Prostate gland (tissue), 2 donors: ENCODE measurements at places on chromosomes 5 and 9. TPM values are rescaled to one million over a fixed set of nuclear protein-coding genes. Genes with fewer than 3 reads are reported as not detected.
A peak's percentile ranks its signal among the peaks of the same experiment; 100 is the strongest.

GRCh38 chr5:127609957-127610356, 38.9 kb upstream of the CTXN3 start:
- H3K4me1 ChIP-seq: no peaks in the 10 kb centered on the region
- no peaks in the 10 kb centered on the region for H3K27me3 ChIP-seq
- no peak for DNase-seq
- no peak overlapping the region for H3K4me3 ChIP-seq
- no peaks in the 10 kb centered on the region for H3K36me3 ChIP-seq

DNA sequence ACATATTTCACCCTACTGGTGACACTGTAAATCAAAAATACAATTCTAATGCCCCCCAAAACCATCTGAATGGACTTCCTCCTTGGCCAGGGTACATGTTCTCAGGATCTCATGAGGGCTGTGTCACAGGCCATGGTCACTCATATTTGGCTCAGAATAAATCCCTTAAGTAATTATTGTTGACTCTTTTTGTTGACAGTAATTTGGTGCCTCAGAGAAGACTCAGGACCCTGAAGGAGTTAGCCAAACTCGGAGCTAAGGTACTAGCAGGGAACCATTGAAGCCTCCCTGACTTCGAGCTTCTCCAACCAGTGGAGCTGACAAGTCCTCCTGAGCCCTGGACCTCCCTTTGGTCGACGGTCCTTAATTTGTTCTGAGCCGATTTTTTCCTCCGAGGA, 51.2 kb upstream of the SNAPC3 start:
- DNase-seq: no peak
- H3K4me3 ChIP-seq: no peak overlapping the region
- no peaks in the 10 kb centered on the region for H3K27me3 ChIP-seq
- no peak overlapping the region for H3K27ac ChIP-seq
- no peaks in the 10 kb centered on the region for H3K36me3 ChIP-seq
- H3K4me1 ChIP-seq: no peaks in the 10 kb centered on the region

GRCh38 chr9:107972346-107972745, 482.8 kb upstream of the KLF4 start:
- no peaks in the 10 kb centered on the region for H3K36me3 ChIP-seq
- no peak overlapping the region for H3K27ac ChIP-seq
- no peak overlapping the region for H3K4me3 ChIP-seq
- H3K4me1 ChIP-seq: no peaks in the 10 kb centered on the region
- peaks cover 3% of the 10 kb centered on the region for H3K27me3 ChIP-seq

- H3K4me1 ChIP-seq: no peaks in the 10 kb centered on the region
- DNase-seq: no peak
- no peaks in the 10 kb centered on the region for H3K27me3 ChIP-seq
- H3K27ac ChIP-seq: no peak overlapping the region
- no peak overlapping the region for H3K4me3 ChIP-seq
- H3K36me3 ChIP-seq: no peaks in the 10 kb centered on the region
Measured at GRCh38 chr9:75448281-75448680, 360.0 kb downstream of the OSTF1 start.

DNA sequence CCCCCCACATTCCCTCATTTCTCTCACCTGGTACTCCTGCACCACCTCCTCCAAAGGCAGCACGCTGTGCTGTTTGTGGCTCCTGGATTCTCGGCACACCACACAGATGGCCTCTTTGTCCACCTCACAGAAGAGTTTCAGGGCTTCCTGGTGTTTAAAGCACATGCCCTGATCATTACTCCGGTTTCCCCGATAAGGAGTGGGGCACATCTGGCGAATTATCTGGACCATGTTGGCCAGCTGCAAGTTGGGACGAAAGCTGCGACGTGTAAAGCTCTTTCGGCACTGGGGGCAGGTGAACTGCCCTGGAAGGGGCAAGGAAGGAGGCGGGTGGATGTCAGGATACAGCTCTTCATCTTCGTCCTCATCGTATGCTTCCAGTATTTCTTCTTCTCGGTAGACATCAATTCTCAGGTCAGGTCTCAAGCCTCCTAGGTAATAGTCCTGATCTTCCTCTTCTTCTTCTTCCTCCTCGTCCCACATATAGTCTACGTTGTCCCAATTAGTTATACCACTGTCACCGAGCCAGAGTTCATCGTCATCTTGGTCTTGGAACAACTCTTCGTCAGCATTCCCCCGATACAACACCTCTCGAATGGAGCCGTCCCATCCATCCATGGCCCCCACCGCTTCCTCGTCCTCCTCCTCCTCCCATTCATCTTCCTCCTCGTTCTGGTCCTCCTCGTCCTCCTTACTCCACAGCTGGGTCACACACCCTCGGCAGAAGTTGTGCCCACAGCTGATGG, 796 bp downstream of the TRIM52 start:
- H3K4me1 ChIP-seq: peaks cover 6% of the 10 kb centered on the region
- no peaks in the 10 kb centered on the region for H3K36me3 ChIP-seq
- H3K27ac ChIP-seq: peak overlapping the region; percentile 98
- H3K27me3 ChIP-seq: no peaks in the 10 kb centered on the region
- no peak for DNase-seq
- peak overlapping the region; percentile 86 for H3K4me3 ChIP-seq

GRCh38 chr5:118611332-118611945, 376.9 kb downstream of the DTWD2 start:
- no peaks in the 10 kb centered on the region for H3K4me1 ChIP-seq
- H3K27me3 ChIP-seq: no peaks in the 10 kb centered on the region
- H3K27ac ChIP-seq: no peak overlapping the region
- no peaks in the 10 kb centered on the region for H3K36me3 ChIP-seq
- no peak overlapping the region for H3K4me3 ChIP-seq
- DNase-seq: no peak

GRCh38 chr5:102483736-102484135, 15.1 kb downstream of the SLCO6A1 start:
- no peak overlapping the region for H3K27ac ChIP-seq
- H3K36me3 ChIP-seq: no peaks in the 10 kb centered on the region
- H3K4me1 ChIP-seq: no peaks in the 10 kb centered on the region
- no peak for DNase-seq
- H3K4me3 ChIP-seq: no peak overlapping the region

DNA sequence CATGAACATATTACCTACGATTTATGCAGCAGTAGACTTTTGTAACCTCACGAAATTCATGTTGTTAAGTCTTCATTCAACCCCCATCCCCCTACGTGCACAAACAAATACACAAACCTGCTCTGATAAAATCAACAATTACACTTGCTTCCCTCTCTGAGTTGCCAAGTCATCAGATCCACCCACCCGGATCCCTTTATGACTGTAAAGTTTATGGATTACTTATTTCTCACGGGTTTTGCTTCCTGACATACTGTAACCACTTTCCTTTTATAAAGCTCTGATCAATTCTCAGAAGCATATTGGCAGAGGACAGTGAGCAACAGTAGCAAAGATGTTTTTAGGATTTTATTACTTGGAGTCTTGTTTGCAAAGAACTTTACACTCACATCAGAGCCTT, 70.5 kb downstream of the MLLT3 start:
- H3K27ac ChIP-seq: no peak overlapping the region
- H3K4me3 ChIP-seq: no peak overlapping the region
- no peaks in the 10 kb centered on the region for H3K36me3 ChIP-seq
- H3K4me1 ChIP-seq: peaks cover 10% of the 10 kb centered on the region

DNA sequence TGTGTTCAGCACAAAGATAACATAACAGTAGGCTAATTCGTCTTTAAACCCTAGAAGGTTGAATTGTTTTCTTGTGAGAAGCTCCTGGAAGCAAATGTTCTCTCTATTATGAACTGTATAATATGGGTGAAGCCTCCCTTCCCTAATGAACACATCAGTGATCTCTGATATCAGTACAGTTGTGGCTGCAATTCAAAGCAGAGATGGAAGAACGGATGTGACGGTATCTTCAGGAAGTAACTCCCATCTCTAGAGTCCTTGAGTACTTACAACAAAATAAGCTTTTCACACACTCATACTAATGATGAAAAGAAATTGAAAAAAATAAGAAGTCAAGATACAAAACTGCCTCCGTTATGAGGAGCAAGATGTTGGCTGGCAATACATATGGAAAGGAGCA, 4.5 kb downstream of the HCN1 start:
- no peak overlapping the region for H3K4me3 ChIP-seq
- DNase-seq: no peak
- H3K4me1 ChIP-seq: no peaks in the 10 kb centered on the region
- H3K36me3 ChIP-seq: no peaks in the 10 kb centered on the region

DNA sequence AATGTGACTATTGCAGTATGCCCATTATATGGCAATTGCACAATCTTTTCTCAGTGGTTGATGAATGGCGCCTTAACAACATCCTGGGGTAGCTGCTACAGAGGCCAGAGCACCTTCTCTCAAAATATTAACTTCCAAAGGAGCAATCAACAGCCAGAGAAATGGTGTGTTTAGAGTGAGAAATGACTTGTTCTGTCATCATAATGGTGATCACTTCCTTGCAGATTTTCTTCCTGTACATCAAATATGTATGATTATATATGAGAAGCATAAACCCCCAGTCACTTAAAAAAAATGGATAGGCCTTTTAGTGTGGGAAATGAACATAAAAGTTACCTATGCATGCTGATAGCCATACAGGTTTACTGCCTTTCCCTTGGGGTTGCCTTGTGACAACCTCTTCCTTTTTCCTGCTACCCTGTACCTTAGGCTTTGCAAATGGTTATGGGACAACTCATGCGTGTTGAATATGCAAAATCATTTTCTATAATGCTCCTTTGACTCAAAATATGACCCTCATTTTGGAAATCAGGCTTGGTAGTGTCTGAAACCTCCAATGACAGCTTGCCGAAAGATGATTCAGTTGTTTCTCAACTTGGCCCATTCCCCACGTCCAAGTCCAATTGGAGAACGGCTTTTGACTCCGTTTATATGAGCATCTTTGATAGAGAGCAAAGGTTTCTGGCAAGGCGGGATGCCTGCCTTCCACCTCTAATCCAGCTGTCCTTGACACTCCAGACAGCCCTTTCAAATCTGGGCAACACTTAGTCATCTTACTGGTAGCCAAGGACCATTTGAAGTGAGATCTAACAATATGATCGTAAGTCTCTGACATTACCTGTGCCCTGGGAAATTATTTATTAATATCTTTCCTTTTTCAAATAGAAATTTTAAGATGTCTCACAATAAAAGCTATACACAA, 69.3 kb downstream of the SLC1A1 start:
- H3K4me3 ChIP-seq: no peak overlapping the region
- H3K27me3 ChIP-seq: no peaks in the 10 kb centered on the region
- H3K36me3 ChIP-seq: no peaks in the 10 kb centered on the region
- H3K4me1 ChIP-seq: no peaks in the 10 kb centered on the region
- H3K27ac ChIP-seq: no peak overlapping the region
- no peak for DNase-seq

DNA sequence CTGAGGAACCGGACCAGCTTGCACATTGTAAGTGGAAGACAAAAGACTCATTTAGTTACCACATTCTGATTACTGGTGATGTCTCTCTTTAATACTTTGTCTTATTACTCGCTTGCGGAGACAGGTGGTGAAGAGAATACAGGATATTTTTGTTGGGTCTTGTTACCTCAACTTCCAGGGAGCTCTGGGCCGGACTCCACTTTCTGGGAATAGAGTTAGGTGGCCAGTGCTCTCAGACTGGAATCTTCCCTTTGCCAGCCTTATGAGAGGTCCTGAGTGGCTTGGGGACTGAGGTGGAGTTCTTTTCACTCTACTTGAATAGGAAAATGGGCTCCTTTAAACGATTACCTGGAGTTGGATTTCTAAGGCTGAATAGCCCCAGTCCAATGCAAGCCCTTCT, 33.3 kb upstream of the SPRY4 start:
- no peaks in the 10 kb centered on the region for H3K27me3 ChIP-seq
- no peaks in the 10 kb centered on the region for H3K36me3 ChIP-seq
- DNase-seq: no peak
- no peak overlapping the region for H3K27ac ChIP-seq

DNA sequence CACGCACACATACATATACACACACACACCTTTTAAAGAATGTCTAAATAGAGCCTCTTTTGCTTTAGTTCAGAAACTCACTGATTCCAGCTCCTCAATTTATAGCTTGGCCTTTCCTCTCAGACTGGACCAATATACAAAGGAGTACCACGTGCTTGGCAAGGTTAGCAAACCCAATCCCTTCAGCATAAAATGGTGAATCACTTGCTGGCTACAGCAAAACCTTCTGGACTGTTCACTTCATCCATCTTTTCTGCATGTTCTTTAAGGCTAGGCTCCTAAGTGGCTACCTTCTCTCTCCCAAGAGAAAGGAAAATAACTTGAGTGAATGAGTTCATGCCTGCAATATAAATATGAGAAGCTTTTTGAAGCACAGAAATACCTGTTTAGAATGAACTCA, 109.7 kb downstream of the LPAR1 start:
- H3K36me3 ChIP-seq: no peaks in the 10 kb centered on the region
- no peak overlapping the region for H3K4me3 ChIP-seq
- H3K27ac ChIP-seq: no peak overlapping the region
- DNase-seq: no peak
- H3K27me3 ChIP-seq: no peaks in the 10 kb centered on the region

DNA sequence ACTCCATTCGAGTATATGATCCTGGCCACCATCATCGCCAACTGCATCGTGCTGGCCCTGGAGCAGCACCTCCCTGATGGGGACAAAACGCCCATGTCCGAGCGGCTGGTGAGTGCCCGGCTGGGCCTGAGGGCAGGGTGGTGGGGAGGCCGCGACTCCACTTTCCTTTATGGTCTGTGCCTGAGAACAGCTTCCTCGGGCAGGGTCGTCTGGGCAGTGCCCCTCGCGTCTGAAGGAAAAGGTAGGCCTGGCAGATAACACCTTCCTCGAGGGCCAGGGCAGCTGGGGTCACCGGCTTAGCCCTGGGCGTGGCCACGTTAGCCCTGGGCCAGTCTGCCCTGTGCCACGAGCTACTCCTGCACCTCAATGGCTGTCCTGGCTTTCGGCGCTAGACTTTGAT, 1.5 kb downstream of the CACNA1B start:
- no peak overlapping the region for H3K27ac ChIP-seq
- peaks cover 5% of the 10 kb centered on the region for H3K27me3 ChIP-seq
- H3K4me3 ChIP-seq: no peak overlapping the region
- H3K36me3 ChIP-seq: no peaks in the 10 kb centered on the region
- H3K4me1 ChIP-seq: no peaks in the 10 kb centered on the region

Gene GRXCR2
- total RNA-seq: not detected

Gene CANX
- 341 TPM for total RNA-seq

Gene PFN3
- total RNA-seq: not detected

Gene C5orf34
- total RNA-seq: 1.5 TPM

Gene RANBP17
- 5.4 TPM for total RNA-seq

Gene OTP
- total RNA-seq: not detected

Gene INIP
- 36.6 TPM for total RNA-seq

Gene INSL6
- 8.9 TPM for total RNA-seq

Gene SLC30A5
- total RNA-seq: 72.2 TPM

Gene PCDHGA10
- 6.7 TPM for total RNA-seq
